Suprapubic skin (tissue), 4 donors: ENCODE measurements at places on chromosomes 7 and 10.
A peak's percentile ranks its signal among the peaks of the same experiment; 100 is the strongest.

DNA sequence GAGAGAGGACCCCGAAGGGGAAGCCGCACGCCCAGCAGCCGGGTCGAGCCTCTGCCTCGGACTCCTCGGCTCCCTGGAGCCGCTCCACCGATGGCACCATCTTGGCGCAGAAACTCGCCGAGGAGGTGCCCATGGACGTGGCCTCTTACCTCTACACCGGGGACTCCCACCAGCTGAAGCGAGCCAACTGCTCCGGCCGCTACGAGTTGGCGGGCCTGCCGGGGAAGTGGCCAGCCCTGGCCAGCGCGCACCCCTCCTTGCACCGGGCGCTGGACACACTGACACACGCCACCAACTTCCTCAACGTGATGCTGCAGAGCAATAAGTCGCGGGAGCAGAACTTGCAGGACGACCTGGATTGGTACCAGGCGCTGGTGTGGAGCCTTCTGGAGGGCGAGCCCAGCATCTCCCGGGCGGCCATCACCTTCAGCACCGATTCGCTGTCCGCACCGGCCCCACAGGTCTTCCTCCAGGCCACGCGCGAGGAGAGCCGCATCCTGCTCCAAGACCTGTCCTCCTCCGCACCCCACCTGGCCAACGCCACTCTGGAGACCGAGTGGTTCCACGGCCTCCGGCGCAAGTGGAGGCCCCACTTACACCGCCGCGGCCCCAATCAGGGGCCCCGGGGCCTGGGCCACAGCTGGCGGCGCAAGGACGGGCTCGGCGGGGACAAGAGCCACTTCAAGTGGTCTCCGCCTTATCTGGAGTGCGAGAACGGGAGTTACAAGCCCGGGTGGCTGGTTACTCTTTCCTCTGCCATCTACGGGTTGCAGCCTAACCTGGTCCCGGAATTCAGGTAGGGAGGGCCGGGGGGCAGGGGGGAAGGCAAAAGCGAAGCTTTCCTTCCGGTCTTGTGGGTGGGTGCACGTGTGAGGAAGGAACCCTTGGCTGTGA is 973 bp downstream of the GPR158 start:
- no peak for DNase-seq
- no peak overlapping the region for H3K4me3 ChIP-seq
- H3K27ac ChIP-seq = no peak overlapping the region
- no peaks in the 10 kb centered on the region for H3K36me3 ChIP-seq
- H3K4me1 ChIP-seq = peaks cover 21% of the 10 kb centered on the region

DNA sequence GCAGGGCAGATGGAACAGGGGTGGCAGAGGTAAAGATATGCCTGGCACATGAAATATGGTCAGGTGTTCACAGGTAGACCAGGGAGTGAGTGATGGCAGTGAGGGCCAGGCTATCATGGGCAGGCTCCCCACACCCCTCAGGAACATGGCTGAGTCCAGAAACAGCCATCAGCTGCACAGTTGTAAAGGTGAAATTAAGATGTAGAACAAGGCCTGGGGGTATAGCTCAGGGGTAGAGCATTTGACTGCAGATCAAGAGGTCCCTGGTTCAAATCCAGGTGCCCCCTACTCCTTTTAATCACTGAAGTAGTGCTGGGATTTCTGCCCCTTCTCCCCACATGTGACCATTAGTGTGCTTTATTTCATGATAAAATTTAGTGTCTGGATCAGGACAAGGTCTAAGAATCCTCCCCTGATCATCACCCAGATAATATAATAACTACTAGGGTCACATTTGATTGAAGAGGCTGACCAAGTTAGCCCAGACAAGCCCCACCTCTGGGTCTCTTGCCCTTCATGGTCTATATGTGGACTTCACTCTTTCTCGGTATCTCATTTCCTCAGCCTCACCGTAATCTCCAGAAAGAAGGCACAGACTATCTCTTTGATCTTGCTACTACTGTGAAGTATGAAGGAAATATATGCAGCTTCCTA is 69.0 kb downstream of the ZNF783 start:
- DNase-seq = no peak
- no peak overlapping the region for H3K4me3 ChIP-seq
- no peaks in the 10 kb centered on the region for H3K27me3 ChIP-seq
- no peak overlapping the region for H3K27ac ChIP-seq

DNA sequence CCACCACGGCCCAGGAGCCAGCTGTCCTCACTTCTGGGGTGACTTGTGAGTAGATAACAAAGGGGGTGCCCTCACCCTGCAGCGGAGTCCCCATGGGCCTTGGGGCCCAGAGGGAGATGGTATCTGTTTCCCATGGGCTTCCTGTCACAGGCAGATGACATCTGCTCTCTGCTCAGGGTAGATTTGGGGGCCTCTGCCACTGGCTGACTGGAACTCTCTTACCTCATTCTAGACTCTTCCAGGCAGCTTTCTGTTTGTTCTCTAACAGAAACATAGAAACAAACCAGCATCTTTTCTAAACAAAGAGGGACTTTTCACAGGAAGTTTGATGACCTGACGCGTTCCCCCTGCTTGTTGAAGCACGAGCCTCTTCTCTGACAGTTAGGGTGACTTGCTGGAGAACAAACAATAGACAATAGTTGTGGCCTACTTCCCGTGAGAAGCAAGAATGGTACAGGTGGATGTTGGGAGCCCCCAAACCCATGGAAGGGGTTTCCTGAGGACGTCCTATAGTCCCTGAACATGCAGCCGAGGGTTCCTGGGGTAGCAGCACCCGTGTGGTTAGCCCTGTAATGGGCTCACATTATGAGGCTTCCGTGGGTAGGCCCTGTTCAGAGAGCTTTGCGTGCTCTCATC is 61.6 kb downstream of the GRK5 start:
- no peak for DNase-seq
- H3K4me3 ChIP-seq = no peak overlapping the region
- peak overlapping the region; percentile 34 for H3K27ac ChIP-seq
- H3K36me3 ChIP-seq = no peaks in the 10 kb centered on the region

GRCh38 chr10:103659674-103660363 is 166.3 kb downstream of the NEURL1 start:
- peak overlapping the region; percentile 92 for H3K27ac ChIP-seq
- peaks cover 51% of the 10 kb centered on the region for H3K4me1 ChIP-seq
- peak overlapping the region; percentile 57 for H3K4me3 ChIP-seq
- H3K36me3 ChIP-seq = peaks cover 16% of the 10 kb centered on the region
- DNase-seq = no peak

- H3K27ac ChIP-seq = no peak overlapping the region
- H3K36me3 ChIP-seq = no peaks in the 10 kb centered on the region
- no peaks in the 10 kb centered on the region for H3K4me1 ChIP-seq
- H3K27me3 ChIP-seq = no peaks in the 10 kb centered on the region
Measured at GRCh38 chr10:43253461-43254198, 13.2 kb downstream of the RASGEF1A start.
